ENCODE measurements at places on chromosomes 4 and X.

GRCh38 chrX:9729171-9729885, 36.3 kb downstream of the GPR143 start:
- no peak for DNase-seq

DNA sequence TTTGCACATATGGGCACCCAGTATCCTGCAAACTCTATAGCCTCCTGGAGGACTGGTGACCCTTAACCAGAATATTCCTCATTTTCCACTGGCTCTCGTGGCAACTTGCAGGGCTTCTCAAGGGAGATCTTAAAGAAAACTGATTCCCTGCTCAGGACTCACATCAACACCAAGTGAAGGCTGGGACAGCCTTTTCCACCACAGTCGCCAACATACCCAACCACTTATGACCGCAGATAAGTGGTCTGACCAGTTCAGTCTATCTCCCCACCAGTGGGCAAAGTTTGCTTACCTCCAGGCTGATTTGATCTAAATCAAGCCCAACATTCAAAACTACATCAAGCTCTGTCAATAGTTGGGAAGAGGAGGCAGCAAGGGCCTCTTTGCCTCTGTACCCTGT, 289.3 kb upstream of the GATB start:
- no peak for DNase-seq

DNA sequence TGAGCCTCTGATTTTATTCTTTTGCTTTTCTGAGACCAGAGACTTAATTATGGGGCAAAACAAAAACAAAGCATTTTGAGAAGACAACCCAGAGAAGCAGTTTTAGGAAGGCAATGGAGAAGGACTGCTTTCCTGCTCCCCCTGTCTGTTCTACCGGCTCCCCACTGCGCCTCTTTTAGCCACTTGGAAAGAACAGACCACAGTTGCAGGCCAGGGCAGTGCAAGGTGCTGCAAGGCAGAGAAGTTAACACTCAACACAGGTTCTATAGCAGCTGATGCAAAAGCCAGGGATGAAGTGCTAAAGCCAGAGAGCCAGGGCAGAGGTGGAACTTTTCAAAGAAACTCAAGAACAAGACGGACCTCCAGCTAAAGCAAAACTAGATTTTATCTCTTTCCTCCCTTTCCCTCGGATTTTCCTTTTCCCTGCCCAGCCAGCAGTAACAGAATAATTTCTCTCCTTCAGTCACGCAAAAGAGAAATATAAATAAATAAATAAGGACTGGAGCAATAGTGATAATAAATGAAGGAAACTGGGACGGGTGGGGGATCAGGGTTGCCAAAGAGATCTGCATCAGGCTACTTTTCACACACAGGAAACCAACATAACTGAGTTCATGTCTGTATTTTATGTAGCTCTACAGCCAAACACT, 10.4 kb downstream of the SH3RF1 start:
- no peak for DNase-seq

- no peak for DNase-seq
These were observed 444 bp upstream of the ARHGAP6 start for GRCh38 chrX:11666164-11666563.

DNA sequence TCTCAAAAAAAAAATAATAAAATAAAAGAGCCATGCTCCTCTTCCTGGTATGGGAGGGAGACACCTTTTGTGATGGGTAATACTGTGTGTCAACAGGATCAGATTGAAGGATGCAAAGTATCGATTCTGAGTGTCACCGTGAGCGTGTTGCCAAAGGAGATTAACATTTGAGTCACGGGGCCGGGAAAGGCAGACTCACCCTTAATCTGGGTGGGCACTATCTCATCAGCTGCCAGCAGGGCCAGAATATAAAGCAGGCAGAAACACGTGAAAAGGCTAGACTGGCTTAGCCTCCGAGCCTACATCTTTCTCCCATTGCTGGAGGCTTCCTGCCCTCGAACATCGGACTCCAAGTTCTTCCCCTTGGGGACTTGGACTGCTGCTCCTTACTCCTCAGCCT, 95.4 kb downstream of the SHOX start:
- no peak for DNase-seq

DNA sequence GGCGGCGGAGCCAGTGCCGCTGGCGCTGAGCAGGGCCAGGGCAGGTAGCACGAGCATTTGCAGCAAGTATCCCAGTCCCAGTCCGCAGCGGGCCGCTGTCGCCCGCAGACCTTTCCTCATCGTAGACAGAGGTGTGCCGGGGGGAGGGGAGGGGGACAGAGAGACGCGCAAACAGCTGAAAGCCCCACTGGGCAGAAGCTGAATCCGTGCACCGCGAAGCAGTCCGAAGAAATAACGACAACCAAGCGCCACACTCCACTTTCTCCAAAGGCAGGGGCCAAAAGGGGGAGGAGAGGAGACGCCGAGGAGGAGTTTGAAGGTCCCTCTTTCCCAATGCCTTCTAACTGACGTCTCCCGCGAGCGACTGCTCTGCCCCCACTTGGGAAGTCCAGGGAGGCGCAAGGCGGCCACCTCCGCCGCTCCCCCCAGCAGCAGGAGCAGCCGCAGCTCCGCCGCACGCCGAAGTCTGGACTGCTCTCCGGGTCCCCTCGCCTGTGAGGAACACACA, at the start of gene UNC5C:
TSS of gene UNC5C (minus strand) at position 236 of the 508 bp plus-strand sequence.
- DNase-seq = peak; percentile 90

DNA sequence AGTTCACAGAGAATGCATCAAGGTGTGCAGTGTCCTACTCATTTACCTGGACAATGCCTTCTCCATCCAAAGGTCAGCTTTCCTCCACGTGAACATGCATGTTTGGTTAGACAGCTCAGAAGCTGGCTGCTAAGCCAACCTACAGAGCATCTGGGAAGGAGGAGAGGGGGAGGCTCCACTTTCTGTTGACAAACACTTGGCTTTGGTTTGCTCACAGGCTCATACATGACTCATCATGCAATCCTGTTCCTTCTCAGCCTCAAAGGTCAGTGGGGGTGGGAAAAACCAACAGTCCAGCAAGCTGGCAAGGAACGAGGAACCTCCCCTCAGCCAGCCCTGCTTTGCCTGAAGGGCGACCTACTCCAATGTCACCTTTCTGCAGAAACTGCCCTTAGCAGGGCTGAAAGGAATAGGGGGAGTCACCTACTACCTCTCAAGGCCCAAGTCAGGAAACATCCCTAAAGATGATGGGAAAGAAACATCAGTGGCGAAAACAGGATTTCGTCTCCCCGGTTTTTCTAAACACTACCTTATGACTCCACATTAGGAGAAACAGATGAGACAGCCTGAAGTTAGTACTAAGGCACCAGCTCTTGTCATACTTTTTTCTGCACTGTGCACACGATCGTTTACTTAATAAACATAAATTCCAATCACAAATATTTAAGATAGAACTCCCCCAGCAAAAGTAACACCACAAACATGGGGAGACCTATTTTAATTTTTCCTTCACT, 37.9 kb downstream of the RELL1 start:
- peak; percentile 94 for DNase-seq

DNA sequence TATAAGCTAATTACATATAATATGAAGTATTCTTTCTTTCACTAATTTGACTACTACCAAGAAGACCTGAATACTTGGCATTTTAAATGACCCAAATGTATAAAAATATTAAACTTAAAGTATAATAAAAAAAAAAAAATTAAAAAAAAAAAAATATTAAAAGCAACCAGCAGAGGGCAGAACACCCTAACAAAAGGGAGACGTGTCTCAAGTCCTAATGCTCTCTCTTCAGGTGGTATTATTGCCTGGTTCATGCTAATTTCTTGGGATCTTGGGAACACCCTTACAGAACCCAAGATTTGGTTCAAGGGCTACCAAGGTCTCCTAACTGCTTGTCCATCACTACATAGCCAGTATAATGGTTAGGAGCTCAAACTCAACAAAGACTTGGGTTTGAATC, 754.8 kb downstream of the RAB28 start:
- peak; percentile 51 for DNase-seq

Data from cardiac fibroblast (primary cell).